ENCODE measurements at places on chromosomes 5 and 9.

GRCh38 chr5:93925321-93925720 lies 183.9 kb upstream of the POU5F2 start:
- DNase-seq = no peak

GRCh38 chr9:34514816-34515215 lies 8.0 kb downstream of the ENHO start:
- no peak for DNase-seq

- DNase-seq = no peak
Measured at GRCh38 chr5:96627792-96628398, 34.3 kb upstream of the CAST start.

DNA sequence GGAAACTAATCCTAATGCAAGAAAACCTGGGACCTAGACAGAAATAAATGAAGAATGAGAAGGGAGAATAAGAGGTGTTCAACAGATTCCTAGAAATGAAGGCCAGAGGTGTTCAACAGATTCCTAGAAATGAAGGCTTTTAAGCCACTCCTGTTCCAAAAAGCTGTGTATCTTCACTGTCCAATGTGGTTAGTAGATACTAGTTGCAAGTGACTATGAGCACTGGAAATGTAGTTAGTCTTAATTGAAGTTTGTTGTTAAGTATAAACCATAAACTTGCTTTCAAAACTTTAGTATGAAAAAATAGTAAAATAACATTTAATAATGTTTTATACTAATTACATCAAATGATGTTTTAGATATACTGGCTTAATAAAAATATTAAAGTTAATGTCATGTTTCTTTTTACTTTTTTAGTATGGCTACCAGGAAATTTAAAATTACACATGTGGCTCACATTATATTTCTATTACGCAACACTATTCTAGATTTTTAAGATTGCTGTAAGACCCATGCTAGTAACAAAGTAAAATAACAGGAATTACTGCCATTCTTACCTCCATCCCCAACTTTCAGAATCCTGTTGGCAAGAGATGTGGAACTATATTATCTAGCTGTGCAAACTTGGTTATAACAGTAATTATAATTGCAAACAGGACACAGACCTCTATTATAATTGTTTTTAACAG lies 57.5 kb downstream of the RICTOR start:
- no peak for DNase-seq

DNA sequence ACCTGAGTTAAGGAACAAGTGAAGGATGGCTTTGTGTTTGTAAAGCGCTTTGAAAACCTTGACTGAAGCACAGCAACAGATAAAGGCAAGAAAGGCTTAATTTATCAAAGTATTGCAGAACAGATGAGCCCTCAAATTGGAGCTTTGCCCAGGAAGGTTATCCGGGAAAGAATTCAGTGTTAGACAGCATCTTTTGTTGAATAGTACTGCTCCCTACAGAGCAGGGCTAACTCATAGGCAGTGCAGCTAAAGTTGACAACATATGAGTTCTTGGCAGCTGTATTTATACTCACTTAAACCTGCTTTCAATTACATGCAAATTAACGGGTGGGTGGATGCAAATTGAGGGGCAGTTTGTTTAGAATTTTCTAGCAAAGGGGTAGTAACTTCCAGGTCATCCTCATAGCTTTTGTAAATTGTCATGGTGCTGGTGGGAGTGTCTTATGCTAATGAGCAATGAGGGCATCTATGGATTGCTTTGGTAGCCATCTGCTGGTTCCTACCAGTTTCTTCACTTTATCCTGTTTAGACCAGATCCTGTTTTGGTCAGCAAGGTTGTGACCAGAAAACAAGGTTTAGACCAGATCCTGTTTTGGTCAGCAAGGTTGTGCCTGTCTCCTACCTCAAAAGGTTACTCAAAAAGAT lies 105.8 kb downstream of the GDA start:
- DNase-seq = no peak

DNA sequence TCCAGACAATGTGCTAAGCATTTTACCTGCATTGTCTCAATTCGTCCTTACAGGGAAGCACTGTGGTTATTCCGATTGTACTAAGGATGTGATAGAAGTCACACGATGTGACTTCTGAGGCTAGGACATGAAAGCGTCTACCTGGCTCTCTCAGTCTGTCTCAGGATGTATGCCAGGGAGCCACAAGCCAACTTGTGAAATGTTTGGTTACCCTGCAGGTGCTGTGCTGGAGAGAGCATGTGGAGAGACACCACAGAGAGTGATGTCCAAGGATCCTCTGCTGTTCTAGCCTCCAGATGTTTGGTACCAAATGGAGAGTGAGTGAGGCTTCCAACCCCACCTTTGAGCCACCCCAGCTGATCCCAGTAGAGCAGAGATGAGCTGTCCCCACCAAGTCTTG lies 120.1 kb upstream of the IL12B start:
- no peak for DNase-seq

GRCh38 chr9:134344068-134344799 lies 18.0 kb downstream of the RXRA start:
- DNase-seq = no peak

GRCh38 chr9:134594078-134594941 lies 47.3 kb upstream of the COL5A1 start:
- DNase-seq = no peak

DNA sequence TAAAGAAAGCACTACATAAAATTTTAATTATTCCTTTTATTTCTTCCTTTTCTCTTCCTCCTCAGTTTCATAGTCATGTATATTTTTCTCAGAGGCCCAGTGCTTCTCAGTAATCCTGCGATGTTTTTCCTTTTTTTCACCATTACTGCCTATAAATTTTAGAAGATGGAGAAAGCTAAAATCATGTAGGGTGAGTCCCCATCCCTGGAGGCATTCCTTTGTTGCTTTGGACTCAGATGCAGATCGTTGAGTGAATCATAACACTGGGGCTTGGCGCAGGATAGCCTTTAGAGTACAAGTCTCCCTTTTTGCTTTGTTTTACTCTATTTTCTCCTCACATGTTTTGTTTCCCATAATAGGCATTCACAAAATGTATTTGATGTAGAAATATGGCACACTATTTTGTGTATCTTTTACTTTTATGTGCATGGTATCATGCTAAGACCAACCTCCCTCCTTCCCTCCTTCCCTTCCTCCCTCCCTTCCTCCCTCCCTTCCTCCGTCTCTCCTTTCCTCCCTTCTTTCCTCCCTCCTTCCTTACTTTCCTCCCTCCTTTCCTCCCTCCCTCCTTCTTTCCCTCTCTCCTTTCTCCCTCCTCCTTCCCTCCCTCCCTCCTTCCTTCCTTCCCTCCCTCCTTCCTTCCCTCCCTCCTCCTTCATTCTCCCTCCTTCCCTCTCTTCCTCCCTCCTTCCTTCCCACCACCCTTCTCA lies 72.4 kb downstream of the NUDT12 start:
- DNase-seq = no peak

DNA sequence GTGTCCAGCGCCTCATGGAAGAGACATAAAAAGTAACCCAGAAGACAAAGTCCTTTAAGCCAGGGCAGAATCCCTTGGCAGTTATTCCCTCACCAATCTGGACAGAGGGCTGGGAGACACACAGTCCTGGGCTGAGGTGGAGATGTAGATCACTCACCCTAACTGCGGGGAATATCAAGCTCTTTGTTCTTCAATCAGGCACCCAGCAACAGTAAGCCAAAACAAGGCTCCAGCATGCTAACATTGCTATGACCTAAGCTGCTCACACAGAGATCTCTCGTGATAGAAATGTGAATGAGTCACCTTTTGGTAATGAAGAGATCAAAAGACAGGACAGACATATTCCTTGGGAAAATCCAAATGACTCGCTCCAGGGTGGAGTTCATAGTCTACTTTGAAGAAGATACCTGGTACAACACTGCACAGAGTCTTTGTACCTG lies 101.3 kb downstream of the FBN2 start:
- no peak for DNase-seq

- DNase-seq = no peak
Measured at GRCh38 chr9:89309166-89309565, 1.8 kb upstream of the CKS2 start.

GRCh38 chr5:612498-613424 lies 621 bp downstream of the CEP72 start:
- DNase-seq = no peak

DNA sequence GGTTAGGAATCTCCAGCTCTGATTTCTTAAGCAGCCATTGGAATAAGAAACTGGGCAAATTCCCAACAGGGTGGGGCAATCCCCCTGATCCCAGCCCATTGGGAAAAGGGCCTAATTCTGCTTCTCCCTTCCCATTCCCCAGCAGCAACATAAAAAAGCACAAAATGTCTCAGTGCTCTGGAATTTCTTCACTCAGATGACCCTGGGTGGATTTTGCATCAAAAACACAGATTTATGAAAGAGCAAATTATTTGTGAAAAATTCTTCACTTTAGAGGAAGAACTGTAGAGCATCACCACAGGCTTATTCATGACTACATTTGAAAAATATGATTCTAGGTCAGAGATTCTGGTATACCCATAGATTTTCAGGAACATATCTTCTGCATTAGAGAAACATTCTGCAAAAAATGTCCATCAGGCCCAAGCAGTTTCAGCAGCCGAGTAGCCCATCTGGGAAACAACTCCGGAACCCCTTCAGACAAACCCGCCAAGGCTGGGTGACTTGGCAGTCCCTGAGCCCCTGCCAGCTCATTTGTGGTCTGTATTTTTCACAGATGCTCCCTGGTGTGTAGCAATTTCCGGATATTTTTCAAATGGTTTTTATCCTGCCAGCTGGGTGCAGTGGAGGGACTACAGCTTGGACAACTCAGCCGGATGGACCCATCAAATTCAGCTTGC lies 102.1 kb upstream of the RANBP3L start:
- DNase-seq = no peak

DNA sequence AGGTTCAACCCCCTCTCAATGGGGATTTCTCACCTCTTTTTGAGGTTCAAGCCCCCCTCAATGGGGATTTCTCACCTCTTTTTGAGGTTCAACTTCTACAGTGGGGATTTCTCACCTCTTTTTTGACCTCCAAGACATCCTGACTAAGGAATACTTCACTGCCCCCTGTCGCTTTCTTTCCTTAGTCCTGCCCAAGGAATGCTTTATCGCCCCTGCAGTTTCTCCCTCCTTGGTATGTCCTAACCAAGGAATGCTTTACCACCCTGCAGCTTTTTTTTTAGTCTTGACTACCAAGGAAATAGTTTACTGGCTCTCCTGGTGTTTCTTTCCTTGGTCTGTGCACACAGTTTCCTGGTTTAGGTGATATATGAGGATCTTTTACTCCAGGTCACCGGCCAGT lies 9.6 kb upstream of the IRGM start:
- no peak for DNase-seq

- DNase-seq = no peak
Measured at GRCh38 chr5:178439493-178440180, 150.6 kb downstream of the COL23A1 start.

- DNase-seq = no peak
Measured at GRCh38 chr9:3894772-3895171, 369.0 kb upstream of the RFX3 start.

DNA sequence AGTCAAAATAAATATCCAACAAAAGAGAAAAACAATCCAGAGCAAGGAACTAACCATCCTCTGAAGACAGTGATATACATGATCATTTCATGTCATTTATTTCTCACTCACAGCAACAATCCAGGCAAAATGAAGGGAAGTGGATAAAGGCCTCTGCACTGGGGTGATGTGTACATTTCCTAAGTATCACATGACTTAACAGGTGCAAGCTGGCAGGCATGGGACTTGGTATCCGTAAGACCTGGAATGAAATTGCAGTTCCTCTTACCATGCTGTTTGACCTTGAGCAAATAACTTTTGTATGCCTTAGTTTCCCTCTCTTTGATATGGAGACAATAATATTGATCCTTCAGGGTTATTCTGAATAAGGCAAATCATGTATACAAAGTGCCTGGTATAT lies 77.6 kb downstream of the PRLR start:
- no peak for DNase-seq

- no peak for DNase-seq
Measured at GRCh38 chr9:97487861-97488260, 13.6 kb upstream of the TMOD1 start.

DNA sequence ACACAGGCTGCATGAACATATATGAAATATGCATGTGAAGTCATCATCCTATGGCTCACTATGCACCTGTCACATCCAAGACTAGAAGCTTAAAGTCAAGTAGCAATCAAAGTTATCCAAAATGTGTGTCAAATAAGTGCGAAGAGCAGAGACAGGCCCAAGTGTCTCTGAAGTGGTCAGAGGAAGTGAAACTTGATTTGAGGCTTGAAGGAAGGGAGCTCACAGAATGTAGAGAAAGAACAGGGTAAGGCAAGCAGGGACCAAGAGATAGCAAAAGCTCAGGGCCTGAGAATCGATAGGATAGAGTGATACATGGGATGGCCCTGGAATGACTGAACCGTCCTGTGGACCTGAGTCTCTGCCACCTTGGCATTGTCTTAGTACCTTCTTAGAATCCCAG lies 274.3 kb upstream of the TRPC7 start:
- DNase-seq = no peak

DNA sequence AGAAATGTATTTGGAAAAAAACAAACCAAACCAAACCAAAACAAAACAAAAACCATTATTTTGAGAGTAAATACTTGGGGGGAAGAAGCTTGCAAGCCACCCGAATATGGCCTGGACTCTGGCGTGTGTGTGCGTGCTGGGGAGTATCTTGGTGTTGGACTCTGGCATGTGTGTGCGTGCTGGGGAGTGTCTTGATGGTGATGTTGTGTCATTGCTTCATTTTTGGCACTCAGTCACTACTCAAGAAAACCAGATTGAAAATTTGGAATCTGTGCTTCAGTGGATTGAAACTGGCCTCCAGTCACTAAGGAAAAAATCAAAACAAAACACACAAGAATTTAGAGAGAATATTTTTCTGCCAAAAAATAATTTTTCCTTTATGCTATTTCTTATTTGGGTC lies 76.1 kb downstream of the ARRDC3 start:
- no peak for DNase-seq

DNA sequence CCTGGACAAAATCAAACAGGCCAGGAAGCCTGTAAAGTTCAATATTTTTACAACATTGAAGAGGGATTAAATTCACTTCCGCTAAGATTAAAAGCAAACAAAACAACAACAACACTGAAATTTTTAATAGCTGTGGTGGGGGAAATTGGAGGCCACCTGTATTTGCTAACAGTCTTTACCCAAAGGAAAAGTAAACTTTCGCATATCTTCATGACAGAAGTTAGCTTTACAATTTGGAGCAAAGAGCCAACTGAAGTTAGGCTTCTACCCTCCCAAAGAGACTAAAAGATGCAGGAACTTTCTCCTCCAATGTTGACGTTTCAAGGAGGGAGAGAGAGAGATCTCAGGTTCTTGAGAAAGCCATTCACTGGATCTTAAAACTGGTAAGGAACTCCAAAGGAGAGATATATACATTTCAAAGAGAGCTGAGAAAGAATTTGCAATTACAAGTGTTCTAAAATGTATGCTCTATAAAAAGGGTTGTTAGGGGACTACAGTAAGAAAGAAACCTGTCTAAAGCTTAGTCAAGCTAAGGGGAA lies 349.2 kb upstream of the CDH9 start:
- DNase-seq = no peak

GRCh38 chr9:98909935-98910334 lies 33.8 kb upstream of the COL15A1 start:
- DNase-seq = no peak

DNA sequence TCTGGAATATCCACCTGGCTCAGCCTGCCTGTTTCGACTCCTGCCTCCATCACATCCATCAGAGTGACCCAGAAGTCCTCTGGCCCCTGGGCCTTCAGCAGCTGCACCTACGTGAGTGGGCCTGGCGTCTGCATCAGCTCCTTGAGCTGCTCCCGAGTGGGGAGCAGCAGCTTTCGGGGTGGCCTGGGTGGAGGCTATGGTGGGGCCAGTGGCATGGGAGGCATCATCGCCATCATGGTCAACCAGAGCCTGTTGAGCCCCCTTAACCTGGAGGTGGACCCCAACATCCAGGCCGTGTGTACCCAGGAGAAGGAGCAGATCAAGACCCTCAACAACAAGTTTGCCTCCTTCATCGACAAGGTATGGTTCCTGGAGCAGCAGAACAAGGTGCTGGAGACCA lies 83.0 kb downstream of the SEC61B start:
- no peak for DNase-seq

Measured in SK-N-SH (cell line).